Placental pericyte (primary cell): ENCODE measurements at places on chromosomes 16 and 17. TPM values are rescaled to one million over a fixed set of nuclear protein-coding genes. Genes with fewer than 3 reads are reported as not detected.

KRTAP9-8 gene
- total RNA-seq = not detected in 2 replicates

DPEP2 gene
- not detected in 2 replicates for total RNA-seq

TNP2 gene
- not detected in 2 replicates for total RNA-seq

MYCBPAP gene
- total RNA-seq = 0.14 and 0.44 TPM in 2 replicates

SLC6A2 gene
- total RNA-seq = 0.43 TPM in 1 of 2 replicates, not detected in the other

SOCS1 gene
- 10.5 and 12.2 TPM in 2 replicates for total RNA-seq

PARD6A gene
- total RNA-seq = 1.3 and 1.5 TPM in 2 replicates

CHST5 gene
- under 0.01 TPM in 2 replicates for total RNA-seq

HES7 gene
- total RNA-seq = under 0.01 TPM in 1 of 2 replicates, not detected in the other

HYDIN gene
- total RNA-seq = 0.14 and 0.22 TPM in 2 replicates

GNAO1 gene
- total RNA-seq = 0.22 and 0.29 TPM in 2 replicates

DNAJA2 gene
- 67.0 and 80.3 TPM in 2 replicates for total RNA-seq

COG7 gene
- total RNA-seq = 17.7 and 29.8 TPM in 2 replicates

DPEP1 gene
- 0.88 TPM in 1 of 2 replicates, not detected in the other for total RNA-seq

NEUROD2 gene
- total RNA-seq = not detected in 2 replicates

ERBB2 gene
- 25.5 and 34.6 TPM in 2 replicates for total RNA-seq

CEP20 gene
- 30.9 and 51.4 TPM in 2 replicates for total RNA-seq
